ENCODE measurements at places on chromosomes 1 and 21.

DNA sequence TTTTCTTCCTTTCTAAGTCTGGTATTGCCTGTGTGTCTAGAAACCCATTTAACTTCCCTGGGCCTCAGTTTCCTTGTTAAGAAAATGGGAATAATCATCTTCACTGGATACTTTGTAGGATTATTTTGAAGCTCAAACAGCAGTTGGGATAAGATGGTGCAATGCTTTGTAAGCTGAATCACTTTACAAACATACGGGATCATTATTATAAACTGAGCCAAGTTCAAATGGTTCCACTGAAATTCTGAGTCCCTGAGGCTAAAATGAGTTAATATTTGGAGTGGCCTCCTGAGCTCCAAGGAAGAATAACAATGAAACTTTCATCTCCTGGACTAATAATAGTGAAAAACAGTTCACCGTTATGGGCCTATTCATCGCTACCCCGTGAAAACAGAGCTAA lies 388.0 kb downstream of the PLPP3 start:
- no peak for DNase-seq

DNA sequence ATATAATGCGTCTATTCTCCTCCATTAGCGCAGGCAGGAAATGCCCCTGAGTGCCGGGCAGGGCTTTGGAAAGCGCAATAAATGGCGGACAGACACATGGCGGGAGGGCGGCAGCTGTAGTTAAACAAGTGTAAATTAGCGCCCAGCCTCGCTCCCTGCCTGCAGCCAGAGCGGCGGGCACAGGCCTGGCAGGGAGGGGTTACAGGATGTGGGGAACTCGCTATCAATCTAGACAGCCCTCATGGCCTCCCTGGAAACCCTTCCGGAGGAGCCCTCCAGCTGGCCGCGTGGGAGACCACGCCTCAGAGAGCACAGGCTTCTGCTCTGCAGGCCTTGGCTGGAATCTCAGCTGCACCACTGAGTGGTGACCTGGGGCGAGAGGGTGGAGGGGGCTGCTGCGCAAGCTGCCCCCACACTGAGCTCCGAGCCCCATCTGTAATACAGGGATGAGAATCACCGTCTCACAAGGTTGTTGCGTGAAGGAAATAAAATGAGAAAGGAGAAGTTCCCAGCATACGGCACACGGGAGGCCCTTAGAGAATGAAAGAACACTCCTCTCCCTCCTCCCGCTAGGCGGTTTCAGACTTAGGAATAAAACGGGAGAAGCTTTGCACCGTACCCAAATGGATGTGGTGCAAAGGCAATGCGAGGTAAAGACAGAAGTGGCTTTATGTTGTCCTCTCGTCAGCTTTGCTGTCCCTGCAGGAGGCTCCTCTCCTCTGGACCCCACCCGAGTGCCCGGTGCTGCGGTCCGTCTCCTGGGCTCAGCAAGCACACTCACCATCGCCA lies 167.2 kb upstream of the POU3F1 start:
- no peak for DNase-seq

DNA sequence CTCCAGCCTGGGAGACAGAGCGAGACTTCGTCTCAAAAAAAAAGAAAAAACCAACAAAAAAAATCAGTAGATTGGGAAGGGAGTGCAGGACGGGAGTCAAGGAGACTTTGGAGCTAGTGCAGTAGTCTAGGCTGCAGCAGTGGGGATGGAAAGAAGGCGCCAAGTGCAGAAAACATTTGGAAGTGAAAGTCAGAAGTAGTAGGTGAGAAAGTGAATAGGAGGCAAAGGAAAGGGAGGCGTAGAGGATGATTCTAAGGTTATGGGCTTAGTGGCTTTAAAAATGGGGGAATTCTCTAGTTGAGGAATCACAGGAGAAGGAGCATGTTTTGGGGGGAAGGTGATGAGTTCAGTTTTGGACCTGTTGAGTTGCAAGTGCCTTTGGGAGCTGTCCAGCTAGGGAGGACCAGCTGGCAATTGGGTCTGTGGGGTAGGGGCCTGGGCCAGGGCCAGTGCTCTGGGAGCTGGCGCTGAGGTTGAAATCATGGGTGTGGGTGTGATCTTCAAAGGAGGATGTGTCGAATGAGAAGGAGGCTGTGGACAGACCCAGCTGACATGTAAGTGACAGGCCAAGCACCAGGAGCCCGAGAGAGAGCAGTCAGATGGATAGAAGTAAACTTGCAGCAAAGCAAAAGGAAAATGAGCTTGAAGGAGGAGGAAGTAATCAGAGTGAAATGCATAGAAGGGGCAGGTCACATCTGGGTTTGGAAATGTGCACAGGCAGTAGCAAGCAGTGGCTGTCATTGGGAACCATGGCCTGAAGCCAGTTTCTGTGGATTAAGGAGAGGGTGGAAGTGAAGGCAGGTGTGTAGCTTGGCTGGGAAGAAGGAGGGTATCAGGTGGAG lies 15.8 kb downstream of the TMCC2 start:
- DNase-seq = no peak

GRCh38 chr1:21212126-21212525 lies 35.4 kb upstream of the EIF4G3 start:
- peak; percentile 49 for DNase-seq

- DNase-seq = peak; percentile 38
These were observed 1.1 kb upstream of the YBX1 start for GRCh38 chr1:42680921-42681683.

DNA sequence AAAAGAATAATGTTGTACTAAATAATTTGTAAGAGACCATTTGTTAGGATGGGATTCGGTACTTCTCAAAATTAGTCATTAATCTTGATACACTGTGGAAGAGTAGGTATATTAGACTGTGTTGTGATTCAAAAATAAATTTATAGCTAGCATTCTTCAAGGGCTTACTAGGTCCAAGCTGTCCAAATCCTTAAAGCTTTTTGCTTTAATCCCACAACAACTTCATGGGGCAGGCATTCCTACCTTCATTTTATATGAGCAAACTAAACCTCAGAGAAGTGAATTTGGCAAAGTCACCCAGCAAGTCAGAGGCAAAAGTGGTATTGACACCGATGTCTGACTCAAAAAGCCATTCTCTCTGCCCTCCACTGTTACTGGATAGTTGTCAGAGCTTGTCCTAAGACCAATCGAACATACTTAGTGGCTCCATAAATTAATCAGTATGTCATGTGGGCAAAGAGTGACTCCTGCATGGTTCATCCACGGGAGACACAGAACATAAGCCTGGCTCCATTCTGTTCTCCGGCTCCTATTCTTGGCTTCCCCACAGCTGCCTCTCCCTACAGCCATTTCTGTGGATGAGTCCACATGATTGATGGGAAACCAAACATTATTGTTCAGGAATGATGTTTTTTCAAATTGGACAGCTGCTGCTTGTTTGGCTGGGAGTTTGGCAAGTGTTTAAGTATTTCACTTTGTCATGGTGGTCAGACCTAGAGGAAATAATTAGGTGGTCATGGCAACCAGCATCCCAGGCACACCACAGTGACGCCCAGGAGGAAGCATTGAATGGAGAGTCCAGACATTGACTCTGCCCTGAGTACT lies 133.4 kb upstream of the FGGY start:
- DNase-seq = no peak

DNA sequence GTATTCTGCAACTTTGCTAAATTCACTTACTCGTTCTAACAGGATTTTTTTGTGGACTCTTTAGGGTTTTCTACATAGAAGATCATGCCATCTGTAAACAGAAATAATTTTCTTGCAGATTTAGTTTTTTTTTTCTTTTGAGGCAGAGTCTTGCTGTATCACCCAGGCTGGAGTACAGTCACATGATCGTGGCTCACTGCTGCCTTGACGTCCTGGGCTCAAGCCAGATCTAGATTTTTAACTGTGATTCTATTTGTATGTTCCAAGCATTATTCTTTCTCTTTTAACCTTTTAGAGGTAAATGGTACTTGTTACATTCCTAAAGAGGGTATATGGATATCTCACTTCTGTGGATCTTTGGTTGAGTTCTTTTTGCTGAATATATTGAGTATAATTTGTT lies 18.6 kb downstream of the FABP3 start:
- no peak for DNase-seq

GRCh38 chr1:83123019-83123418 lies 875.9 kb downstream of the TTLL7 start:
- no peak for DNase-seq

DNA sequence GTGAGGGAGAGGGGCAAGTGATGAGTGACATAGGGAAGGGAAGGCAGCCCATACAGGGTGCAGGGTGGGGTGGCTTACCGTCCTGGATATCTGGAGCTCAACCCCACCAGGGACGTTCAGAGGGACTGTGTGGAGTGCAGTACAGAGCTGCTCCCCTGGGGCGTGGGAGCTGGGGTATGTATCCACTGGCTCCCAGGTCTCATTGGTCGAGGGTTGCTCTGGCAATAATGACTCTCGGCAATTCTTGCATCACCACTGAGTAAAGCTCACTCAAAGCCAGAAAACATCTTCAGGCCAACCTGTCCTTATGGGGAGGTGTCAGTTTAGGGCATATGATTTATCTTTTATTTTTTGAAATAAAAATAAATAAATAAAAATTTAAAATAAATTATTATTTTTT lies 43.2 kb upstream of the RUNX3 start:
- no peak for DNase-seq

DNA sequence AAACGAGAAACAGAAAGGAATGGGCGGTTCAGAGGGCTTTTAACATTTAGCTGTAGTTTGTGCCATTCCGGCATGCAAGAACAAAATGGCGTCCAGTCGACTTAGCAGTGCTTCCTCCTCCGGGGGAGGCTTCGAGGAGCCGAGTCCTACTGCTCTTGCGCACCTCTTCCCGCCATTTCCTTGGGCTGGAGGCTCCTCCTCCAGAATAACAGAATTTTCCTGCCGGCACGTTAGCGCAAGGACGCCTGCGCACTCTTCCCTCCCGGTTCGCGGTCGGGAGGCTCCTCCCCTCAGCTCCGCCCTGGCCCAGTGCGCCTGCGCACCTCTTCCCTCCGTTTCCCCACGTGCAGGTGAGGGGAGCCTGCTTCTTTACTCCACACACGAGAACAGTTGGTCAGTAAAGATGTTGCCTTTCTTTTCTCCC lies 1.0 kb downstream of the DMRTB1 start:
- no peak for DNase-seq

DNA sequence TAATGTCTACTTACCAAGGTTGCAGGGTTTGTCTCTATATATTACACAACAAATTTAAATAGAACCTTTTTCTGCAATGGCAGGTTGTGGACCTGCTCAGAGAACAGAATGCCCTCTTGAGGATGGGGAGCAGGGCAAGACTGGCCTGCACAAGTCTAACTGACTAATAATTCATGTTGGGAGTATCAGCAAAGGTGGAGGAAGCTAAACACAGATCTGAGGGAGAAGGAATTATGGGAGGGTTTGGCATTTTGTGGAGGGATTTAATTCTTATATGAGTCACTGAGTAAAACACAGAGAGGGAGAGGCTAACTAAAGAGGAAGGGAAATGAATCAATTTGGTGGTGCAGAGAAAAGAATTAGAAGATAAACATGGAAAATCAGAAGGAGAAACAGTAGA lies 40.0 kb downstream of the CLDN17 start:
- DNase-seq = no peak

DNA sequence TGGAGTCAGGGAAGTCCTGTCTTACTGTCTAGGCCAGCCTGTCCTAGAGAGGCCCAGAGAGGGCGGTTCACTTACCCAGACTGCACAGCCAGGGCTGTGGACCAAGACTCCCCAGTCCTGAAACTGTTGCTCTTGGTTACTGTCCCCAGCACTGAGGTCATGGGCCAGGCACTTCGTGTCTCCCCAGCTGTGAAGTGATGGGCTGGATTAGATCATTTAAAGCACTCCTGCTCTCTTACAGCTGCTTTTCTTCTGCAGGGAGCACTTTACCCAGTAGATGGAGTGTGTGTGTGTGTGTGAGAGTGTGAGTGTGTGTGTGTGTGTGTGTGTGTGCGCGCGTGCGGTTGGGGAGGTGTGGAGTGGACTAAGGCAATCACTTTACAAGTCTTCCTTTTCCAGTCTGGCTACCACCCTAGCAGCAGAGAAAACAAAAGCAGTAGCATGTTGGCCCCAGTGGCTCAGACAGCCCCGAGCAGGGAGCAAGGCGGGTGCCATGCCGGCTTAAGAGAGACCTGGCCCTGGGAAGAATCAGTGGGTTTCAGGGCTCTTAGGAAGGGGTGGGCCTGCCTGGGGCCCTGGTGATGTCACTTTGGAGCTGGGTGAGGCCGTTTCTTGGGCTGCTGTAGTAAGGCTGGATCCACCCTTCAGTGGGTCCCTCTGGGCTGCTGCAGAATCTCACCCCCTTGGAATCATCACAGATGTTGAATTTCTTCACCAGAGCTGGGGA lies 2.4 kb downstream of the SPSB1 start:
- DNase-seq = peak; percentile 39

GRCh38 chr1:4762146-4762545 lies 107.7 kb downstream of the AJAP1 start:
- DNase-seq = no peak
